AML-193 (cell line): ENCODE measurements at places on chromosomes 1 and 21.

DNA sequence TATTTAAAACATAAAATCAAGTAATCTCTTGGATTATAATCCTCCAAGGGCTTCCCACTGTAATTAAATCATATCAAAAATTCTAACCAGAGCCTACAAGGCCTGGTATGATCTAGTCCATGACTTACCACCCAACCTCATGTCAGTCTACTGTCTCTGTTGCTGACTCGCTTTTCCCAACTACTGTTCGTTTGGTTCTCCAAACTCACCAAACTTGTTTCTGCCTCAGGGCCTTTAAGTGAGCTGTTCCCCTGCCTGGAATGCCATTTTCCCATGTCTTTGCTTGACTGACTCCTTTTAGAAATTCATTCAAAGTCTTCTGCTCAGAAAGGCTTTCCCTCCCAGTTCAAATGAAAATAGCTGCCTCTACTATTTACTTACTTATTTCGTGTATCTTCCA is 95.9 kb downstream of the ZC3H11B start:
- no peak for DNase-seq

- no peak for DNase-seq
Observed at GRCh38 chr1:17509363-17509762, 30.1 kb upstream of the ARHGEF10L start.

GRCh38 chr1:187853505-187853904 is 1024.8 kb downstream of the PLA2G4A start:
- DNase-seq = no peak

- DNase-seq = no peak
Observed at GRCh38 chr1:3012456-3013291, 8.6 kb upstream of the ACTRT2 start.

DNA sequence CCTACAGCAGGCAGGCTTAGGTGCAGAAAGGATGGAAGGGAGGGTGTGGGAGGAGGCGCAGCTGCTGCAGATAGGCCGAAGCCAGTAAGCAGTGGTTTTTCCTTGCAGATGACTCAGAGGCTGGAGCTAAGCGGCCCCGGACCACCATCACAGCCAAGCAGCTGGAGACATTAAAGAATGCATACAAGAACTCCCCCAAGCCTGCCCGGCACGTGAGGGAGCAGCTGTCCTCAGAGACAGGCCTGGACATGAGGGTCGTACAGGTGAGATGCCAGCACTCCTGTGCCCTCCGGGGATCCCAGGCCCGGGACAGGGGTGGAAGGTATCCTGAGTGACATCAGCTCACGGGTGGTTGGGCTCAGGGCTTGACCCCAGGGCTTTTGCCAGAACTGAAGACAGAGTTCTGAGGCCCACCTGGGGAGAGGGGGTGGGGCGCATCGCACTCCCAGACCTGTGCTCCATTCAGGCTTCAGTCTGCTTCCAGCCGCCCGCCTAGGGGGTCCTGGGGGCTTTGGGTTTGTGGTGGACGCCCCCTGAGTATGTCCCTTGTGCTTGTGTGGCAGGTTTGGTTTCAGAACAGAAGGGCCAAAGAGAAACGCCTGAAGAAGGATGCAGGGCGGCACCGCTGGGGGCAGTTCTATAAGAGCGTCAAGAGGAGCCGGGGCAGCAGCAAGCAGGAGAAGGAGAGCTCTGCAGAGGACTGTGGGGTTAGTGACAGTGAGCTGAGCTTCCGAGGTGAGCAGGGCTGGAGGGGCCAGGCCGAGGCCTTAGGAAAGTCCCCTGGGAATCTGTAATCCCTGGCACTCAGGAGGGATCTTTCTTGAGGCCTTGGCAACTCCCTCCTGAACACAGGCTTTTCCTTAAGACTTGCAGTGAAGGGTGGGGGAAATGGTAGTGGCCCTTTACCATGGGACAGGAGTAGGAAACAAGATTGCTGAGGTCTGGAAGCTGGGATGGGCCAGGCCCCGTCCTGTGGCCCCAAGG is 41.5 kb downstream of the LHX4 start:
- DNase-seq = no peak

- DNase-seq = no peak
Observed at GRCh38 chr1:239260842-239261241, 125.5 kb upstream of the CHRM3 start.

- DNase-seq = no peak
Observed at GRCh38 chr1:43668956-43669355, 19.0 kb downstream of the KDM4A start.

DNA sequence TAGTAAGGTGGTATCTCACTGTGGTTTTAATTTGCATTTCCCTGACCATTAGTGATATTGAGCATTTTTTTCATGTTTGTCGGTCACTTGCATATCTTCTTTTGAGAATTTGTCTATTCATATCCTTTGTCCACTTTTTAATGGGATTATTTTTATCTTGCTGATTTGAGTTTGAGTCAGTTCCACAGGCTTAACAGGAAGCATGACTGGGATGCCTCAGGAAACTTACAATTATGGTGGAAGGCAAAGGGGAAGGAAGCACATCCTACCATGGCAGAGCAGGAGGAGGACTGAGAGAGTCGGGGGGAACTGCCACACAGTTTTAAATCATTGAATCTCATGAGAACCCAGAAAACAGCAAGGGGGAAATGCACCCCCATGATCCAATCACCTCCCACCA is 51.1 kb downstream of the ODF2L start:
- no peak for DNase-seq
